ENCODE measurements at places on chromosomes 12 and 14.

DNA sequence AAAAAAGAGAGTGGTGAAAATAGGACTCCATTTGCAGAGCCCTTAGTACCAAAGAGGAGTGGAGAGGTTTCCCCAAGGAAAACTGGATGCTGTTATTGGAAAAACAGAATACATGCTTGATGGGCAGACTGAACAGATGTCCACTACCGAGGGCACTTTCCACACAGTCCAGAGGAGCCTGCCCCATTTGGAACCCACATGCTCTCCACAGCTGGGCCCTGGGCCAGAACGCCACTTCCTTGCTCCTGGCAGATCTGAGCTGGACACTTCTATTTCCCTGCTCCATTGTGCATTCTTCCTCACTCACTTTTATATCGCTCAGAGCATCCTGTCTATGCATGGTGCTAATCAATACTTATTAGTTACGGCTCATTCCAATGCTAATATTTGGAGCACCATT lies 249.9 kb downstream of the SLC15A4 start:
- DNase-seq = no peak

DNA sequence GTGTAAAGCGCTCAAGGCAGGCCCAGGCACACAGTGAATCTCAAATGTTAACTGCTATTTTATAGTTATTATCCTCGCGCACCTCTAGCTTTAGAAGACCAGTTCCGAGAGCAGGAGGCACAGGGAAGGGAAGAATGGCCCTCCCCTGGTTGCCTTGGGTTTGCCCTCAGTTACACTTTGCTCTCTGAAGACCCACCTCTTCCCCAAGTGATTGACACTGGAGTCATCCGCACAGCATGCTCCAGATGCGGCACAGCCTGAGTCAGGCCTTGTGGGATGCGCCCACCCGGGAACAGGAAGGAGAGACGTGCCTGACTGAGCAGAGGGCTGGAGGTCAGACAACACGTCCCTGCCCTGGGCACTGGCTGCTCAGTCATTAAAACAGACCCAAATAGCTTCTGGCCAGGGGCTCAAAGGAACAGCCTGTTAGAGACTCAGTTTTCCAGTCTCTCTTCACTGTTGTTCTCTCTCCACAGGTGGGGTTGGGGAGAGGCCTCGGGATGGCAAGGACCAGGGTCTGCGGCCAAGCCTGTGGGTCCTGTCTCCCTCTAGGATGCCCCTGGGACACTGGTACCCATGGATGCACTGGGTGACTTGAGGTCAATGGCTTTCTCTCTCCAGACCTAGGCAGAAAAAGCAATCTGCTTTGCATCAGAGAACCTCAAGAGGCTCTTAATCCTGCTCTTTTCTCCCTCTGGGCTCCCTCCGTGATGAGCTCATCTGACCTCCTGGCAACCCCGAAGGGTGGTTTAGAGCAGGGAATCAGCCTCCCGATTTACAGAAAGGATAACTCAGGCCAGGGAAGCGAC lies 13.6 kb upstream of the MLXIP start:
- DNase-seq = no peak

DNA sequence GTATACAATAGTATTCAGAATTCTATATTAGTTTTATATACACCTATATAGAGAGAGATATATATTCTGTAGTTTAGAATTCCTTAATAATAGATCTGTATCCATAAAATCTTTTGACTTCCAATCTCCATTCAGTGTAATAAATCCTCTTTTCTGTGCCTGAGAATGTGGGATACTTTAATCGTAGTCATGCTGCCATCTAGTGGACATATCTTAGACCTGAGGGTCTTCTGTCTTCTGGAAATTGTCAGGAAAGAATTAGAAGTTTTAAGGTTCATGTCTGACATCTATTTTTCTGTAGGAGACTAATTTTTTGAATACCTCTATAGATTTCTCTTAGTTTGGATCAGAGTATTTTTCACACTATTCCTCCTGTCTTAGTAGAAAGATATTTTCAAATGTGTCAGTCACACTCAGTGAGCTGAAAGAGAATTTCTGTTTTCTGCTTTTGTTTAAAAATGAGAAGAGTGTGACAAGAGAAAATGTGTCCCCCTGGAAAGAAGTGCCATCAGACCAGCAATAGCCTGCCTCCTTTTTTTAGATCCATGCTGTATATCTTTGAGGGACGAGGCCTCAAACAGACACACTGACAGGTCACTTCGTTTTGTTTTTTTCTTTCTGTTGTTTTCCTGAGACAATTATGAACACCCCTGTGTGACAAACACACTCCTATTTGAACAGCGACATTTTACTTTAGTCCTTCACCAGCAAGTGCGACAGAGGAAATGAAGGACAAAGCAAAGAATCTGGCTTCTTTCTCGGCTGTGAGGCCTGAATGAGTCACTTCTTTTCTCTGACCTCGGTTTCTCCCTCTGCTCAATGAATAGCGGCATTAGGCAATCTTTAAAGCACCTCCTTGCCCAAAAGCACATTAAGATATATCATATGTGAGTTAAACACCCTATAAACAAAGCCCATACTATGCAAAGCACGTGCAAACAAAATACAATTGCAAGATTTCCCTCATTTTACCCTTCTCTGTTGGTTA lies 96.3 kb downstream of the GALC start:
- no peak for DNase-seq

DNA sequence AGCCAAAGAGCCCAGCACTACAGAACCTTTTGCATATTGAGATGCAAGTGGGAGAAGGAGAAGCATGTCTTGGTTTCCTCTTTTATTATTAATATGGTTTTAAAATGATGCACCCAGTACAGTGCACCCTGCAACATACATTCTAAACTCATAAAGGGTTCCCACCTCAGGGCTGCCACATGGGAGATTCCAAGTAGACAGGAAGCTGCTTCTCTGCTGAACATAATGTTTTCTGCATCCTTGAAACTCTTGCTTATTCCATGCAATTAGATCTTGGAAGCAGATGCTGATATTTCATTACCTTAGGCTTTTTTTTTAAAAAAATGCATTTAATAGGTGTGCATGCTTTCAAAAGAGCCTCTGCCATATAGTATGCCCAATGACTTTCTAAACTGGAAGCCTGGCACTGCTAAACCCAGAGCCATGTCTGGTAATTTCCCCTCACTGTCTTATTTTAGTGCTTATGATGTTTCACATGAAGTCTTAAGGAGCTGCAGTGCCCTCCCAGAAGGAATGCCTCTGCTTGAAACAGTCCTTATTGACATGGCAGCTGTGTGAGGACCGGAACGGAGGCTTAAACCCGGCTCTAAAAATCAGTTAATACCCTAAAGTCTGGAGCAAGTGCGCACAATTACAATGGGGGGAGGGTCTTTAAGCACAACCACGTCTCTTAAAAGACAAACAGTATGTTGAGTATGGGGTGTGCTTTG lies 2.0 kb upstream of the SIX1 start:
- no peak for DNase-seq

GRCh38 chr12:93029091-93029490 lies 100.0 kb upstream of the EEA1 start:
- DNase-seq = no peak

GRCh38 chr14:78767436-78767835 lies 597.3 kb downstream of the NRXN3 start:
- no peak for DNase-seq

GRCh38 chr12:47900131-47901062 lies 4.4 kb downstream of the VDR start:
- DNase-seq = no peak

- no peak for DNase-seq
Measured at GRCh38 chr12:105948331-105948730, 190.4 kb downstream of the NUAK1 start.

DNA sequence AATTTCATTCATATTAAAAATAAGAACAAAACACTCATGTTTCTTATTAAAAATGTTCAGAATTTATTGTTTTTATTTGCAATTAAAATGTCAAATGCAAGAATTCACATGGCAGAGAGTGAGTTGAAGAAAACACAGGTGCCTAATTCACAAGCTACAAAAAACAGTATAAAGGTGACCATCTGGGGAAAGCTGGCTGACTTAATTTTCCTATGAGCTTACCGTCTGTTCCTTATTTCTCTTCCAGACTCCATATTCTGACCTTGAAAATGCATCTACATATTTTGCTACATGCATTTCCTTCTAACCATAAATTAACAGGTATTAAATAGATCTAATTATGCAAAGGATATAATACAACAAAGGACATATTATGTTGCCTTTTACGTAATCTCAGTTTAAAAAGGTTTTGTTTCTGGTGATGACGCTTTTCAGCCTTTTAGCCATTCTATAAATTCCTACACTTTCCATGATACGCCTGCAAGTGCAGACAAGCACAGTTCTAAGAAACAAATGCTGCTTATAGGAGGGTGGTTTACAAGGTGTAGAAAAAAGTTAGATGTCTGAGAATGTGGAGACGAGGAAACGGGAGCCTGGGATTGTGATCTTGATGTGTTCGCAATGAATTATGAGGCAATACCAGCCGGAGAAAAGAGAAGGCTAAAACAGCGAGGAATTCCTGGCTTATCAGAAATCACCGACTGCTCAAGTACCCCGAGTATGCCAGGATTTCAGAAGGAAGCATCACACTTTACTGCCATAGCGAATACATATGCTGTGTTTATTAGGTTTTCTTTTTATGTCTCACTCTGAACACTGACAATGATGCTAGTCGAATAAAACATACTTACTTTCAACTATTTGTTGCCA lies 24.6 kb downstream of the LIN7A start:
- DNase-seq = no peak

GRCh38 chr14:77039285-77040058 lies 11.0 kb upstream of the IRF2BPL start:
- no peak for DNase-seq

- no peak for DNase-seq
Measured at GRCh38 chr14:104875811-104876210, 10.7 kb downstream of the CEP170B start.

- no peak for DNase-seq
Measured at GRCh38 chr12:108282160-108282559, 57.0 kb downstream of the CMKLR1 start.

- DNase-seq = no peak
Measured at GRCh38 chr14:58634406-58635090, 3.2 kb upstream of the DACT1 start.

DNA sequence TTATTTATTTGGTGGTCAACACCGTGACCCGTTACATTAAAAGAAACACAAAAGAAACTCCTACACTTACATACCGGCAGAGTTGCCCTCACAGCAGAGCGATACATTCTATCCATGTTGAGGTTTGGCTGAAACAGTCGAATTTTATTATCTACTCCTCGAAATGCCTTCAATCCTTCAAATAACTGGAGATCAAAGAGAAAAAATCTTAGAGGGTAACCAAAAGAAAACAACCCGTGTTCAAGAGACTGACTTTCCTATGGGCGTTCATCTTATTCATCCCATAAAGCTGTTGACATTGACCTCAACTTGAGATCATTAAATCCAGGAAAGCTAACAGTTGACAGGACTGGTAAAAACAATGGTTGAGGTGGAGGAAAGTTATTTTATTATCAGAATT lies 67.7 kb downstream of the BCAT1 start:
- DNase-seq = no peak

GRCh38 chr14:63435838-63436237 lies 107.3 kb downstream of the PPP2R5E start:
- no peak for DNase-seq

- no peak for DNase-seq
Measured at GRCh38 chr12:93336291-93336741, 41.4 kb upstream of the NUDT4 start.

DNA sequence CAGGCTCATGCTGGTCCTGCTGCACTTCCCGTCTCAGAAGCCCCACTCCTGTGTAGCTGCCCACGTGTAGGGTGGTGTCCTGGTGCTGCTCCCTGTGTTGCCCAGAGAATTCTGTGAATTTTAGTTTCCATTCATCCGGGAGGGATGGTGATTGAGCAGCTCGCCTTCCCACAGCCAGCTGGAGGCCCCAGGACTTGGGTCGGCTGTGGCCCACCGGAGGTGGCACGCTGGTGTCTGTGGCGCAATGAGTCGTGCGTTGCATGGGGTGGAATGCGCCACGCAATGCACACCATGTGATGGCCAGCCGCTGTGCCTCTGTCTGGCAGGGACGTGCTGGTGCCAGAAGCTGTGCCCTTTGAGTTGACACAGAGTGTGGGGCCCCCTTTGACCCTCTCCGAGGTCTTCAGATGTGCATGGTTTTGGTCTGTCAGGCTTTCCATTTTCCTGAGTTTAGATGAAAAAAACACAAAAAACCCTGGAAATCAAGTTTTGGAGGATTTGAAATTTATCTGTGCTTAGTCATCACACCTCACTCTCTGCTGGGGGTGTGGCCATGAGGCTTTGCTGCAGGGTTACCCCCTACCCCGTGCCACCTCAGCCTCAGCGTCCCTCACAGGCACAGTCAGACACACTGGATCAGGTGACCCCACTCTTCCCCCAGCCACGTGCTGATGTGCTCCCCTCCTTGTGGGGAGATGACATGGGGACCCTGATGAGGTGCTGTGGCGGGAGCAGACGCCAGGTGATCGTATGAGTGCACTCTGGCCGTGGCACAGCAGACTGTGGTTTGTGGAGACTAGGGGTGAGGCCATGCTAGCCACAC lies 64.6 kb downstream of the EP400 start:
- no peak for DNase-seq

GRCh38 chr12:120668868-120669840 lies 17.8 kb upstream of the MLEC start:
- DNase-seq = no peak

- DNase-seq = no peak
Measured at GRCh38 chr12:78447373-78447772, 417.2 kb upstream of the SYT1 start.

GRCh38 chr12:3492793-3493042 lies 1.7 kb downstream of the PRMT8 start:
- no peak for DNase-seq

GRCh38 chr12:65827827-65828231 lies 3.5 kb downstream of the HMGA2 start:
- DNase-seq = no peak

- no peak for DNase-seq
Measured at GRCh38 chr12:32331133-32331532, 68.2 kb upstream of the FGD4 start.

- no peak for DNase-seq
Measured at GRCh38 chr14:95527387-95528002, 7.4 kb upstream of the GLRX5 start.

DNA sequence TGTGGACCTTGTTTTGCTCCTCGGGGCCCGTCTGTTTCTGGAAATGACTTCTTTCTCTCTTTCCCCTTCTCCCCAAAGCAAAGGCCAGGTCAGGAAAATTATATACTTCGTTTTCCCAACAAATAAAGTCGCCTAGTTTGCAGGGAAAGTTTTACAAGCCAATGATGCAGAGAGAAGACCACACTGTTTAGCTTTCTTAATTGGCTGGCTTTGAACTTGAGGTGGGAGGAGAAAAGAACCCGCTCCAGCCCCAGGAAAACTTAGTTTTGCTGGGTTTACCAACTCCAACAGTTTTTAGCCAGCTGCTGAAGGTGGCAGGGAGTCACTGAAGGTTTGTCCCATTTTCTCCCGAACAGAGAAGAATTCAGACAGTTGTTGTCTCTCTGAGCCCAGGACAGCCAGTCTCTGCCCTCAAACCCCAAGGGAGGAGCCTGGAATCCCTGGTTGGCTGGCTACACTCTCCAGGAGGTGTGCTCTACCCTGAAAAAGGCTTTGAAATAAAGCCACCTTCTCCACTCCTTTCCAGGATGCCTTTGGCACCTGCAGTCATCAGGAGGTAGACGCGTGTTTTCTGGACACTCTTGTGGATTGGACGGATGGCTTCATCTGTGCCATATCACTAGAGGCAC lies 24.8 kb downstream of the BCL11B start:
- DNase-seq = no peak

- no peak for DNase-seq
Measured at GRCh38 chr12:3300833-3301401, 190.1 kb upstream of the PRMT8 start.

All from activated CD8-positive, alpha-beta memory T cell treated with anti-CD3 and anti-CD28 coated beads for 4 hours (primary cell).